RCC 7860 (cell line): ENCODE measurements at places on chromosomes 13 and 19.
A peak's percentile ranks its signal among the peaks of the same experiment; 100 is the strongest.

- no peak for DNase-seq
Measured at GRCh38 chr13:40146611-40147117, 491.2 kb downstream of the COG6 start.

DNA sequence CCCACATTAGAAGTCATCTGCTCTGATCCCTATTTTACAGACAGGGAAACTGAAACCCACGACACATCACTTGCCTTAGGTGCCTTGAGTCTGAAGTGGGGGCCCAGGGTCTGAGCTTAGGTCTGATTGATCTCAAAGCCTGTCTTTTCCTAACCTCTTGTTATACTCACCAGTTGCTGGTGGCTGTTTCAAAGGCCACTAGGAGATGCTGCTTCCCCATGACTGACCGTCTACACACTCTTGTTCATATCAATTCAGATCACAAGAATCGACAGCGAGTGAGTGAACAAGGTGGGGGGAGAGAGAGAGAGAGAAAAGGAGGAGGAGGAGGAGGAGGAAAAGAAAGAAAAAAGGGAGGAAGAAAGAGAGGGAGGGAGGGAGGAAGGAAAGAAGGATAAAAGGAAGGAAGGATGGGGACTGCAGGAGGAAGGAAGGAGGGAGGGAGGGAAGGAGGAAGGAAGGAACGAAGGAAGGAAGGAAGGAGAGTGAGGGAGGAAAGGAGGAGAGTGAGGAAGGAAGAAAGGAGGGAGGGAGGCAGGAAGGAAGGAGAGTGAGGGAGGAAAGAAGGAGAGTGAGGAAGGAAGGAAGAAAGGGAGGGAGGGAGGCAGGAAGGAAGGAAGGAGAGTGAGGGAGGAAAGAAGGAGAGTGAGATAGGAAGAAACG lies 3.3 kb downstream of the OR10H1 start:
- peak; percentile 23 for DNase-seq

- DNase-seq, result peak; percentile 39
Measured at GRCh38 chr19:11064831-11065303, 24.4 kb upstream of the LDLR start.

DNA sequence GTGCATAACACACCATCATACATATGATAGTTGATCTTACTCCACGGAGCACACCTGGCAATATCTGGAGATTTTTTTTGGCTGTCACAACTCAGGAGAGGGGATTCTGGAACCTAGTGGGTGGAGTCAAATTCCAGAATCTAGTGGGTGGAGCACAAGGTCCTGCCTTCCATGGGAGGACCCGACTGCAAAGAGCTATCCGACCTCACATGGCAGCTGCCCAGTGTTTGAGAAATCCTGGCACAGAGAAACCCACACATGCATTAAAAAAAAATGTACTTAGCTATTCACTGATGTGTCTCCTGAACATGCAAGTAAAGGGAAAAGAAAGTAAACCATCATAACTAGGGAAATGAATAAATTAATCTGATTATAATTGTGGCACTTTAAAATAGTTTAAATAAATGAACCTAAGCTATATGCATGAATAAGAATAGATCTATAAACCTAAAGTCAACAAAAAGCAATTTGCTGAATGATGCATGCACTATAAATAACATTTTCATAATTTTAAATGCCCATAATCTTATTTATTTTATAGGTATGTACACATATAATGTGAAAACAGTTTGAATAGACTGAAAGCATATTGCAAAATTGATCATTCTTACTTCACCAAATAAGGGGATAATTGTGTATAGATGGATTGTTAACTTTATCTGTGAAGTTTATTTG lies 300.3 kb downstream of the MYO16 start:
- DNase-seq, result no peak

GRCh38 chr13:47555235-47555634 lies 445.8 kb downstream of the SUCLA2 start:
- no peak for DNase-seq

- no peak for DNase-seq
Measured at GRCh38 chr13:50085063-50085462, 69.8 kb downstream of the KCNRG start.

- peak; percentile 28 for DNase-seq
Measured at GRCh38 chr19:13212759-13213330, 62.6 kb downstream of the IER2 start.

- DNase-seq, result no peak
Measured at GRCh38 chr19:13931391-13932148, 6.6 kb downstream of the PODNL1 start.
